NCI-H446 treated with DMSO at 0.1 percent for 48 hours (cell line): ENCODE measurements at places on chromosomes 7 and 10.

DNA sequence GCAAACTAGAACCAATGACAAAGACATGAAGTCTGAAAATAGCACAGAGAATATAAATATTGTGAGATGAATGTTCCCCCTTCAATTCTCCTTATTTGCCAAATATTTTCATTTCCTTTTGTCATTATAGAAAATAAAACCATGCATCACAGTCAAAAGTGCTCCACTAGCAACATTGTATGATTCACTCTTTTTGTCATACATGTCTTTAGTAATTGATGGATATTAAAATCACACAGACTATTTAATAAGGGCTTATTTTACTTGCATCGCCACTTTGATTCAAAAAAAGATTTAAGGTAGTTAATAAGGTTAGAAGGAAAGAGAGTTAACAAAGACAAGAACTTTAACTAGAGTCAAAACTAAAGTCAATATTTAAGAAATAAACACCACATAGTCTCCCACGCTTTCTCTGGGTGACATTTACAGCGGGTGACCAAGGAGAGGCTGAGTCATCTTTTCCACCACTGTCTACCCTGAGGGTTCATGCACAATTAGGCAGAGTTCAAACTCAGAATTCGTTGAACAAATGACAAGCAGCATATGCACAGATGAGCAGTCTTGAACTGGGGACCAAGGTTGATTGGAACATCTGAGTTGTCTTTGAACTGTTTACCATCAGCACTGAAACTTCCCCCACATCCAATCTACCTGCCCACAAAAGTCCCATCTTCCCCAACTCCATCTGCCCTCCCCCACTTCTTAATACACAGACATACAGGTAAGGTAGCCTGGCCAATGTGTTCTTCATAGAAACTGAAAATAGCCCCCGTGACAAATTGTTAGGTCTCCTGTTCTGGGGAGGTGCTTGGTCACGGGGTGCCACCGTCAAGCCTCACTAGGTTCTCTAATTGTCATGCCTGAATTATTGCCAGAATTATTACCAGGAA, 42.5 kb downstream of the C7orf25 start:
- no peak for DNase-seq

DNA sequence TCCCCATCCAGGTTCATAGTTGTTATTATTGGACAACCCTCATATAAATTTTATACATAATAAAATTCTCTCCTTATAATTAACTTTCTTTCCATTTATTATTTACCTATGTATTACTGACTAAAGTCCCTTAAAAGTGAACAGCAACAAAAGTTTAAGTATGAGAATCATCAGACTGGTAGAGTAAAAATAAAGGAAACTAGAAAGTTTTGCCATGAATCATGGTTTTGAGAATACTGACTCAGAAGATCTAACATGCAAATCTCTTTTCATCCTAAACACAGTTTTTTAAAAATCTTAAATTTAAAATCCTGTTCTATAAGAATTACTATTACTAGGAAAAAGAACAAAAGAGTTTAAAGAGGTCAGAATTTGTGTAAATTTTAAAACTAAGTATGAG, 32.1 kb downstream of the HERC4 start:
- DNase-seq, result no peak

DNA sequence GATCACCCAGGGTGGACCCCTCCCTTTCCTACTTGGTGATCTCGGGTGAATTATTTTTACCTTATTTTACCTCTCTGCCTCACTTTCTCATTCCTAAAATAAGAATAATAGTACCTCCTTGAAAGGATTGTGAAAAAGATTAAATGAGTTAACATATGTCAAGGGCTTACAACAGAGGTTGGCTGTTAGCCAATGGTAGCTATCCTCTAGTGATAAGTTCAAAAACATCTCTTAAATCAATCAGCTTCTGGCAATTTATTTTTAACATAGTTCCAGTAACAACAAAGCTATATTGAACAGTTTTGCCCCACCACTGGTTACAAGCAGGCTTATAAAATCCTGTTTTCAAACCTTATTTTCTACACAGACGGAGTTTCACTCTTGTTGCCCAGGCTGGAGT, 45.4 kb downstream of the TMEM168 start:
- DNase-seq, result no peak

GRCh38 chr7:149087376-149087775, 3.1 kb downstream of the ZNF786 start:
- DNase-seq, result no peak

DNA sequence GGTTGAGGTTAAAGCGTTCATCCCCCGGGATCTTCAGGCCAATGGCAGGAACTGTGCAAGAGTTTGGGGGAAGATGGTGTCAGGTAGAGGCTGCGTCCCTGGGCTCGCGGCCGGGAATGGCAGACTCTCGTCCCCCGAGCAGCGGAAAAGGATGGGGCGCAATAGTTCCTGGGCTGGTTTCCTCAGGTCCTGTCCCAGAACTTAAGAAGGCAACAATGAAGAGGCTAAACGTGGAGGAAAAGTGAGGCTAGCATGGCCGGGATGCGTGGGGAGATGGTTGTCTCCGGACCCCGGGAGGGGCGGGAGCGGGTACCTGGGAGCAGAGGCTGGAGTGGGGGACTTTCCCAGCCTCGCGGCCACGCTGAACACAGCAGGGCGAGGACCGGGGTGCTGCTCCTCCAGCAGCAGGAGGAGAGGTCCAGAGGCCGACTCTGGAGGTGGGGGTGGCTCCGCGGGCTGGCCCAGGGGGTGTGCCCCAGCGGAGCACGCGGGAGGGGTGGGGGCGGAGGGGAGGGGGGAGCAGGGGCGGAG, 882 bp downstream of the IRF5 start:
- DNase-seq, result no peak

DNA sequence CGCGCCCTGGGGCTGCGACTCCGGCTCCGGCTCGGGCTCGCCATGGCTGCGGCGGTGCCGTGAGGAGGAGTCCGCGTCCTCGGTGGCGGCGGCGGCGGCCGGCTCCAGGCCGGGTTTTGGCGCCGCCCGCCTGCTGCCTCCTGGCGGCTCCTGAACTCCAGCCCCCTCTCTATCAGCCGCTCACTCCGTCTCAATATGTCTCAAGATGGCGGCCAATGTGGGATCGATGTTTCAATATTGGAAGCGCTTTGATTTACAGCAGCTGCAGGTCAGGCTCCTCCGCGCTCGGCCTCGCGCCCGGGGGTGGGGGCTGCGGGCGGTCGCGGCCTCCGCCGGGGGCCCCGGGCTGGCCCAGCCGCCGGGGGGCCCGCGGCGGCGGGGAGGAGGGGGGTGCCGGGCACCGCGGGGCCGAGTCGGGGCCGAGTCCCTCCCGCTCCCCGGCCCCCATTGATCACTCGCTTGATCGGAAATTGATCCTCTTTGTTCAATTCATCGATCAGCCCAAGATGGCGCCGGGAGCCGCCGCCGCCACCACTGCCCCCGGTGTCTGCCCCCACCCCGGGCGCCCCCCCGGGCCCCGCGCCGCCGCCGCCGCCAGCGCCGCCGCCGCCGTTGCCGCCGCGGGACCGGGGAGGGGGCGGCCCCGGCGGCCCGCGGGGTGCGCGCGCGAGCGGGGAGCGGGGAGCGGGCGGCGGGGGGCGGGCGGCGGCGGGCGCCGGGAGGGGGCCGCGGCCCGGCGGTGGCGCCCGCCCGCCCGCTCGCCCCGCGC, 1.4 kb upstream of the CUX1 start:
- peak; percentile 34 for DNase-seq

GRCh38 chr10:71684356-71685173, 35.0 kb downstream of the C10orf105 start:
- no peak for DNase-seq

DNA sequence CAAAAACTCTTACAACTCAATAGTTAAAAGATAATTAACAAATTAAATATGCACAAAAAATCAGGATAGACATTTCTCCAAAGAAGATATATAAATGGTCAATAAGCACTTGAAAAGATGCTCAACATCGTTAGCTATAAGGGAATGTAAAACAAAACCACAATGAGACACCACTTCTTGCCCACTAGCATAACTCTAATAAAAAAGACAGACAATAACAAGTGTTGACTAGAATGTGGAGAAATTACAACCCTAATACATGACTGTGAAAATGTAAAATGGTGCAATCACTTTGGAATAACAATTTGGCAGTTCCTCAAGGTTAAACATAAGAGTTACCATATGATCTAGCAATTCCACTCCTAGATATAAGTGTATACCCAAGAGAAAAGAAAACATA, 74.3 kb upstream of the PCGF5 start:
- no peak for DNase-seq

- DNase-seq, result no peak
These were observed 24.4 kb downstream of the PLXNA4 start for GRCh38 chr7:132551886-132552285.

- DNase-seq, result no peak
These were observed 9.5 kb upstream of the ZNF32 start for GRCh38 chr10:43658227-43658626.

DNA sequence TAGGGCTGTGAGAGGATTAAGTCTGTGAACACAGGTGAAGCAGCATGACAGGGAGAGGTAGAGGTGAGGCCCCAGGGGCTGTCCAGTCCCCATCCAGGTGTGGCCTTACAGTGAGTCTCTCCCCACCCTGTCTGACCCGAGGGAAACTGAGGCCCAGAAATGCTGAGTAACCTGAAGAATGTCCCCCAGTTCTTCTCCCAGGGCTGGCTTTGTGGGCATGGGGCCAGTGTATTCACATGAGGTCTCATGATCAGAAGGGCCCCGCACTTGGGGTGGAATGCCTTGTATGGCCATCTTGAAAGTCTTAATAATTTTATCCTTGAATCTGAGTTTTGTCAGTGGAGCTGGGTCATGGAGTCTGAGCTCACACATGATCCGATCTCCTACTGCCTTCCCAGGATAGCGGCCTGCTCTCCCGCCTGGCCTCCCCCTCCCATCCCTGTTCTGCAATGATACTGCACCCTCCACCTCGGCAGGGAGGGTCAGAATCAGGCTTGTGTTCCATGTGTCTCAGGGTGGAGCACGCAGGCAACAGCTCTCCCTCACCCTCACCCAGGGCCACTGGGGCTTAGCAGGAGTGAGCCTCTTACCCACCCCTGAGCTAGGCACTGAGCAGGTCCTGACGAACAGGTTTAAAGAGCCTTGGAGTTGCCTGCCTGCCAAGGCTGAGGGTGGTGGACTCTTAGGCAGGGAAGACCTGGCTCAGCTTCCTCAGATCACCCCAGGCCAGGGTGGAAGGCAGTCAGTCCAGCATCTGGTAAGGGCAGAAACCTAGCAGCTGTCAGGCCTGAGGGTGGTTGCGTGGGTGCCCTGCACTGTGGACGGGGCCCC, 41.4 kb upstream of the NPFFR1 start:
- no peak for DNase-seq

DNA sequence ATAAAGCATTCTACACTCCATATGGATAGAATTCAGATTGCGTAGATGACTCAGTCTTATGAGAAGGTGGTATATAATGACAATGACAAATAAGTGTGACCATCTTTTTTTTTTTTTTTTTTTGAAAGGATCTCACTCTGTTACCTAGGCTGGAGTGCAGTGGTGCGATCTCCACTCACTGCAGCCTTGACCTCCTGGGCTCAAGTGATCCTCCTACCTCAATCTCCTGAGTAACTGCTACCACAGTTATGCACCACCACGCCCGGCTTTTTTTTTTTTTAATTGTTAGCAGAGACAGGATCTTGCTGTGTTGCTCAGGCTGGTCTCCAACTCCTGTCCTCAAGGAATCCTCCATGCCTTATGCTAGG, 43.2 kb upstream of the NRP1 start:
- no peak for DNase-seq

- no peak for DNase-seq
These were observed 8.7 kb upstream of the CAMK2B start for GRCh38 chr7:44333911-44334733.

- no peak for DNase-seq
These were observed 176.5 kb upstream of the CCDC6 start for GRCh38 chr10:60082744-60083344.

DNA sequence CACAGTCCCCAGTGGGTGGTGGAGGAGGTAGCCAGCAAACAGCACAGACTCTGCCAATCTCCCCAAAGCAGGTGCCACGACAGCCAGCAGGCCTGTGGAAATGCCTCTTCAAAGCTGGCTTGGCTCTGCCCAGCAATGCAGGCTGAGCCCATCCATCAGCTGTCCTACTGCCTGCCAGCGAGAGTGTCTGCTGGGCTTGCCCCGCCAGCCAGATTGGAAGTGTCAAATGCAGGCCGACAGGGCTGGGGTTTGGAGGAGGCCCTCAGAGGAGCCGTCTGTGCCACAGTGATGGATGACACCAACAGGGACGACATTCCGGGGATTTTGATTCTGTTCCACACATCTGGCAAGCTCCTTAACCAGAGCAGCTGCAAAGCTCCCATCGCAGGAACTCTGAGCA, 16.7 kb downstream of the HABP2 start:
- DNase-seq, result no peak

GRCh38 chr10:74913377-74913979, 87.1 kb downstream of the KAT6B start:
- DNase-seq, result no peak

GRCh38 chr7:42726066-42726785, 185.6 kb downstream of the C7orf25 start:
- DNase-seq, result no peak

- DNase-seq, result no peak
These were observed 178.6 kb upstream of the INHBA start for GRCh38 chr7:41881331-41882130.

- DNase-seq, result no peak
These were observed 43.0 kb upstream of the GRM3 start for GRCh38 chr7:86600506-86601290.

DNA sequence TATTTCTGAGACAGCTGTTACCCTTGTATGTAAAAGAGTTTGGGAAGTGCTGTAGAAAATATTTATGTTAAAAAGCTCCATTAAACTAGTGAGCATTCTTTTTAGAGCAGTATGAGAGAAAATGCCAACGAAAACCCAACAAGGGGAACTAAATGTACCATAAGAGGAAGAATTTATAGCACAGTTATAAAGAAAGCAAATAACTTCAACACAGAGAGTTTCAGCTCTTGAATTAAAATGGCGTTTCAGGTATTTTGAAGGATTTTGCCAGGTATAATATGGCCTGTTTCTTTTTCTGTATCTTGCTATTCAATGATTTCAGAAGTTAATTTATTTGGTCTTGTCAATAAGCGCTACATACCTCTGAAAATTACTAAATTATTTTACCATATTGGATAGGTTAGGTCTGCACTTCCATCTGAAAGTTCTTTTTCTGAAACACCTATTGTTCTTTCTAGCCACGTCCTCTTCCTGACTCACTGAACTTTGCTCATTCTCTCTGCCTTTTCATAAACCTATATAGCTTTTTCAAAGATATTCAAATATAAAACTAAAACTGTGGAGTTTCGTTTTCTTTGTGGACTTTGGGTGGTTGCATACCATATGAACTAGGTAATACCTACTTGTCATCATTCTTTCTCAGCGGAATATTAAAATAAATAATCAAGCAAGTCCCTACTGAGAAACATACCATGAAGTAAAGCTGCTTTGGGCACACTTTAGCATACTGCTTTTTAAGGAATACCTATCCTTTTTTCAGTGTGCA, 136.1 kb downstream of the SEMA3A start:
- DNase-seq, result no peak

GRCh38 chr10:34996843-34997242, 93.3 kb downstream of the CUL2 start:
- DNase-seq, result no peak

DNA sequence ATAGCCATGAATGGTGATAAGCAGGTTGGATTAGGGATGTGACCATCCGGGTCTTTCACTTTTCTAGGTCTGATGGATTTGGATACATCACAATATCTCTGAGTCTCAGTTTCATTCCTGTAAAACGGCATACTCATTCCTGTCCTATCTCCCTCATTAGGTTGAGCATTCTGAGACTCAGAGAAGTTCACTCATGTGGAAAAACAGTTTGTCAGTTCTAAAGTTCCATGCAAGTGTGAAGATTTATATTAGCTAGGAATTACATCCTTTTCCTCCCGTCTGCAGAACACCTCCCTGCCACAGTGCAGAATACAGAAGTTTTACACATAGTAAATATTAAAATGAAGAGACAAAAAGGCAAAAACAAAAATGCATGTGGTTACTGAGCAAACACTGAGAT, 94.2 kb upstream of the SLC25A13 start:
- no peak for DNase-seq
